ENCODE measurements at places on chromosomes 4 and X. TPM values are rescaled to one million over a fixed set of nuclear protein-coding genes. Genes with fewer than 3 reads are reported as not detected.
A peak's percentile ranks its signal among the peaks of the same experiment; 100 is the strongest.

DMP1 gene
- total RNA-seq = not detected

LINC00632 gene
- not detected for total RNA-seq

TRPC3 gene
- 0.35 TPM for total RNA-seq

CCNB3 gene
- total RNA-seq = 0.11 TPM

MAGEA6 gene
- not detected for total RNA-seq

IQSEC2 gene
- 0.96 TPM for total RNA-seq

NAA11 gene
- total RNA-seq = not detected

KLHL2 gene
- total RNA-seq = 25.7 TPM

GAB3 gene
- 6.7 TPM for total RNA-seq

PCDH19 gene
- total RNA-seq = not detected

PAGE5 gene
- 1.1 TPM for total RNA-seq

GATA1 gene
- total RNA-seq = not detected

DNA sequence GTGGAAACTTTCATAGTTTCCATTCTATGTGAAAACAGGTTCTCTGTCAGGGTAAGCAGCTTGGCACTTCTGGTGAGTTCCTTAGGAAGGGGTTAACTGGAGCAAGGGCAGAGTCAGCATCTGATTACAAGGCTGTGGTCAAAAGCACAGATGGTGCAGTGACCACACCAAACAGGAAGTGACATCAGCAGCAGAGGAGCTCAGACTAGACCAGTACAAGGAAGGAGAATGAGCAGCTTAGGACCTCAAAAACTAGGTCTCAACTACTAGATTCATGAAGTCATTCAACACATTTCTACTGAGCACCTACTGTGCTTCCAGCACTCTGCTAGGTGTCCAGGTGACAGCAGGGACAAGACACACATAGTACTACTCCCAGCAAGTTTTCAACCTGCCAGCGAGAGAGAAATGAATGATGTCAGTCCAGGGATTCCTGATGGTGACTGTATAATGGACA is 130.2 kb downstream of the AMELX start:
- DNase-seq = no peak

- no peak for DNase-seq
Measured at GRCh38 chrX:14027036-14027435, 2.7 kb downstream of the GEMIN8 start.

DNA sequence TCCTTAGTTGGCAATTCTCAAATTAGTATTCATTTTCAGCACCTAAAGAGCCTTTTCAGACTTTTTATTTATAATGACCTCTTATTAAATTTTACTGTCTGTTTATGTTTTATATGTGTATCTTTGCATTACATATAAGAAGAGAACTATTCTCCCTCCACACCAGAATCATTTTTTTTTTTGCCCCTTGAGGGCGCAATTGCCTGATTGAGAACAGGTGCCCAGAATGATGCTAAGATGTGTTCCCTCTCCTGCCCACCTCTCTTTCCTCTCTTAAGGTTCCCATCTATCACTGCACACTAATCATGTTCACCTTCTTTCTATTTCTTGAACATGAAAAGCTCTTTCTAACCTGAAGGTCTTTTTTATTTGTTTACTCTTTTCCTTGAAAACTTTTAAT is 44.2 kb upstream of the ADAM29 start:
- no peak for DNase-seq

GRCh38 chr4:53905276-53905940 is 159.0 kb downstream of the CHIC2 start:
- no peak for DNase-seq

- no peak for DNase-seq
Measured at GRCh38 chr4:56345458-56345857, 41.8 kb downstream of the AASDH start.

DNA sequence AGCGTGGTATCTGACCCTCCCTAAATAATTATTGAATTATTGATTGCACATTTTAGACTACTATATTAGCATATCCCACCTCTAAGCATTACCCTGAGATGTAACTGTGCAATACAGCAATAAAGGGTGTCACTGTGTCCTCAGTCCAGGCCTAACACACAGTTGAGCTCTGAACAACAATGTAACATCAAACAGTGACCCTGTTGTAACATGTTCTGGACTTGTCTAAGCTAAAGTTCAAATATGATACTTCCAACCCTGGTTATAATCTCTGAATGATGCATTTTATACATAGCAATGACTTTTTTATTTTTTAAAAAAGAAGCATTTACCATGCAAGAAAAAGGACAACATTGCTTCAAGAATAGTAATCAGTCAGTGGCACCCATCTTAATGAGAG is 61.6 kb upstream of the DMD start:
- DNase-seq = no peak

DNA sequence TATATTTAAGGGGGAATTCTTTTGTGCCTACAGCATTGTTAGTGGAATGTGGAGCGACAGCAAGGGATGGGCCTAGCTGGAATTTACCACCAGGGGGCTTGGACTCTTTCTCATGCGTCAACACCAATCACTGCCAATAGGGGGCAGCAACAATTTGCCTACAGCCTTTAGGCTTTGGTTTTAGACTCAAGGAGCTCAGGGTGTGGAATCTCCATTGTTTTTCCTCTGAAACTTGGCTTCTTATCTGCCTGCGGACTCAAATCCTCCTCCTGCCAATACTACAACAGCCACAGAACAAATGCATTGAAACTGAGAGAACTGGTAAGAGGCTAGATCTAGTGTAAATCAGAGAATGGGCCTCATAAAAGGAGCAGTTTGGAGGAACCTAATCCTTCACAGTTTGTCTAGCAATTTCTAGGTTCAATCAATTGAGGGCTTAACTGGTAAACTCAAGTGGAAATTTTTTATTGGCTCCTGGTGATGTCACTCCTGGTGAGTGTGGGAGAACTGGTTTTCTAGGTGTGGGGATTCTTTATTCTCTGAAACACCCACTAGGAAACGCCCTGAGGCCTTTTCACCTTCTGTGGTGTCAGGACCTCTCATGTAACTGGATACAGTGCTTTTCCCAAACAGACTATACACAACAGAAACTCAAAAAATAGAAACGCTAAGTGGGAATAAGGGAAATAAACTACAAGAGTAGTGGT is 27.9 kb upstream of the TMSB4X start:
- peak; percentile 73 for DNase-seq

GRCh38 chr4:77310931-77311330 is 153.9 kb downstream of the CCNG2 start:
- no peak for DNase-seq

DNA sequence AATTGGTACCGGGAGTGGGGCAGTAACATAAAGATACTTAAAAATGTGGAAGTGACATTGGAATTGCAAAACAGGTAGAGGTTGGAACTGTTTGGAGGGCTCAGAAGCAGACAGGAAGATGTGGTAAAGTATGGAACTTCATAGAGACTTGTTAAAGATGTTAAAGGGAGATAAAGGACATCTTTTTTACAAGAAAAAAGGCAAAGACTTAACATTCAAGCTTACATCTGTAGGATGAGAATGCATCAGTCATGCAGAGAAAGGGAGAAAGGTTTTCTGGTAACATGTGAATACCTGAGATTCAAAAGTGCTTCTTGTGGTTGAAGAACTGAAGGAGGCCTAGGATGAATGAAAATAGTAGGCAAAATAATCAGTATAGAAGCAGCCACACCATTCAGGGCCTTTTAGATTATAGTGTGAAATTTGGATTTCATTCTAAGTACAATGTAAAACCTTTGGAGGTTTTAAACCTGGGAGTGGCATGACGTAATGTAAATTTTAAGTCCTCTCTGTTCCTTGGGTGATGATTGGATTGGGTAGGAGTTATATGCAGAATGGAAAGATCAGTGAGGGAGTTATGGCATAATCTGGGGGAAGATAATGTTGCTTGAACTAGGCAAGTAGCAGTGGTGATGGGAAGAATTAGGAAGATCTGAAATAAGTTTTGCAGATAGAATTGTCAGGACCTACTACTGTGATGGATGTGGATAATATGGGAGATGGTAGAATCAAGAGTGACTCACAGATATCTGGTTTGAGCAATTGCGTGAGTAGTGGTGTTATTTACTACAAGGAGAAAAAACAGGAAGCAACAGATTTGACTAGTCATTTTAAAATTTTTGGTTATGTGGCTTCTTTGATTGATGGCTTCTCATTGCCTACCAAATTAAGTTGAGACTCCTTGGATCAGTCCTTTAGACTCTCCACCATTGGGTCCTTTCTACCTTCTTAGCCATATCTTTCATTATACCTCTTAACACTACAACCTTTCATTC is 138.7 kb downstream of the VSIG4 start:
- no peak for DNase-seq

- DNase-seq = no peak
Measured at GRCh38 chr4:99891351-99891750, 2.9 kb downstream of the LAMTOR3 start.

GRCh38 chr4:4560642-4561041 is 18.8 kb upstream of the STX18 start:
- DNase-seq = no peak

GRCh38 chr4:158999166-158999682 is 103.7 kb upstream of the RAPGEF2 start:
- DNase-seq = no peak

DNA sequence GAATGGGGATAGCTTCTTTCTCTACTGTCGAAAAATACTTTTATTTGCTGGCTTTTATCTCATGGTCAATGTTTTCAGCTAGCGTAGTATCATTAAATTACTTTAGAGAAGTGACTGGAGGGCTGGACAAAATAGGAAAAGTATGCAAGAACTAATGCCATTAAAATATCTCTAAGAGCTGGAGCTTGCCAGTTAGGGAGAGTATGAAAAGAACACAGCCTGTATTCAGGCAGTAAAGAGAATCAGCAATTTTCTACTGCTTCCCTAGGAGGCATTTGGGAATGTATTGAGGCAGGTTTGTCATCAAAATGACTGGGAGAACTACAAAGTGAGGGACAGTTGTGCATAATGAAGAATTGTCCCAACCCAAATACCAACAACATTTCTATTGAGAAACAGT is 43.0 kb upstream of the FTHL17 start:
- no peak for DNase-seq

DNA sequence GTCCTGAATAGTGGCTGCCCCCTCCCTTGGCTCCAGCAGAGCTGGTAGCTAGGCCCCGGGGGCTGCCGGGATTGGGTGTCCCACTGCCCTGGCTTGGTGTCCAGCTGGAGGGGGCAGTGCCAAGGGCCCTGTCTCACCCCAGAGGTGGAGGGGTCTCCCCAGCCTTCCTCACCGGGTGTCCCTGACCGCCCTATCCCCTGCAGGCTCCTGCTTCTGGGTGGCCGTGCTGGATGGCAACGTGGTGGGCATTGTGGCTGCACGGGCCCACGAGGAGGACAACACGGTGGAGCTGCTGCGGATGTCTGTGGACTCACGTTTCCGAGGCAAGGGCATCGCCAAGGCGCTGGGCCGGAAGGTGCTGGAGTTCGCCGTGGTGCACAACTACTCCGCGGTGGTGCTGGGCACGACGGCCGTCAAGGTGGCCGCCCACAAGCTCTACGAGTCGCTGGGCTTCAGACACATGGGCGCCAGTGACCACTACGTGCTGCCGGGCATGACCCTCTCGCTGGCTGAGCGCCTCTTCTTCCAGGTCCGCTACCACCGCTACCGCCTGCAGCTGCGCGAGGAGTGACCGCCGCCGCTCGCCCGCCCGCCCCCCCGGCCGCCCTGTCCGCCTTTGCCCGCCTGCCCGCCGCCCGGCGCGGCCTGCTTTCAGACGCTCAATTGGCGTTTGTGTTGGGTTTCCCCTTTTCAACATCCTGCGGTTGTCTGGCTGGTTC is 4.6 kb downstream of the NAT8L start:
- DNase-seq = no peak

GRCh38 chrX:42797651-42798269 is 19.8 kb upstream of the PPP1R2C start:
- no peak for DNase-seq

DNA sequence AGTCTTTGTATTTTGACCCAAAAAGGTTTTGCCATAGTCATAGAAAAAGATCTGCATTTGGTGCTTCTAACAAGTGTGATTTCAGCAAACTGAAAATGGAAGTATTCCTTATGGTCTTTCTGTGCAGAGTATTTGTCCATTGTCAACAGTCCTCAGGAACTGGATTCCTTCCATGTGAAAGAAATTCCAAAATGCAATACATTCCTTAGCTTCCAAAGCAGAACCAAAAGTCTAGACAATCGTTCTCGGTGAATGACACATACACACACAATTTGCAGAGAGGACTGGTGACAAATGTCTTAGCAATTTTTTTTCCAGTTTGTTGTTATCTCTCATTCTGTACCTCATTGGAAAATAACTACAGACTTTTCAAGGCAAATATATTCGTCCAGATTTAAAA is 562.2 kb upstream of the SLIT2 start:
- no peak for DNase-seq

DNA sequence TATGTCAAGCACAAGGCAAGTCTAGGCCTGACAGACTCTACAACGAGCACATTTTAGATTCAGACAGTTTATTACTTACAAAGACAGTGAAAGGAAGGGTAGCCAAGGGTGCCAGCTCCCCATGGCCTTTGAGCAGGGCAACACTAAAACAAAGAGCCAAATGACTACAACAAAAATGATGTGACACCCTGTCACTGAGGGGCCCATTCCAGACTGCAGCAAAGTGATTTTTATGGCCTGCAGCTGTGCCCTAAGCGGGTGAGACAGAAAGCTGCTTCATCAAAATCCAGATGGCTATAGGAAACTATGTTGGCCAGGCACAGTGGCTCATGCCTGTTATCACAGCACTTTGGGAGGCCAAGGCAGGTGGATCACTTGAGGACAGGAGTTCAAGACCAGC is 13.4 kb upstream of the RP2 start:
- no peak for DNase-seq

- DNase-seq = no peak
Measured at GRCh38 chrX:33188286-33188685, 23.1 kb downstream of the DMD start.

DNA sequence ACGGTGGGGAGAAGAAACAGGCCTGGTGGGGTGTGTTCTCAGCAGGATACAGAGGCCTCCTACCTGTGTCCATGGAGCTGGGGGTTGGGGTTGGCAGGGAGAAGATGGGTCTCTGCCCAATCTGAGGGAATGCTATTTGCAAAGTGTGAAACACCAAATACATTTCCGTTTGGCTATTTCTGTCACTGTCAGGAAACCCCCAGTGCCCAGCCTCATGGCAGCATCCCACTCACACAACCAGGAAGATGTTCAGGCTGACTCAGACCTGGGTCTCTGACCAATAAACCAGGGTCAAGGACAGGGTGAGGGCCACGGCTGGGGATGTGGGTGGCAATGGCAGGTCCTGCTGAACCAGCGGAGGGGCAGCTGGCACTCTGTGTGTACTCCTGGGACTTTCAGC is 41.3 kb downstream of the BCOR start:
- DNase-seq = no peak

DNA sequence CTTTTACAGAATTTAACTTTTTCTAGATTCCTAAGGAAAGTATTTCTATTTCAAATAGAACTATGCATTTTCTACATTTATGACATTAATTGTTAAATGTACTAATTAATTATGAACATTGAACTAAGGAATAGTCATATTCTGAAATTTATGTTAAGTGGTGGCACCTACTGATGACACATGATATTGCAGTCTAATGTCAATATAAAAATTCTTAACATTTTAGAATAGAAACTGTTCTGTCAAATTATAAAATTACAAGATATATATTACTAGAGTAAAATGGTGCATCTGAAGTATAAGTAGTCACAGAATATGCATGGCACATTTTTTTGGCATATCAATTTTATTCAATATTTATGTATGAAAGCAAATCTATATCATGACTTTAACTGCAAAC is 40.2 kb upstream of the NDNF start:
- DNase-seq = no peak

GRCh38 chrX:109728173-109728535 is 4.9 kb downstream of the ACSL4 start:
- DNase-seq = no peak

- DNase-seq = no peak
Measured at GRCh38 chr4:175421506-175421905, 390.6 kb downstream of the GPM6A start.

- no peak for DNase-seq
Measured at GRCh38 chr4:43680421-43680820, 768.2 kb downstream of the KCTD8 start.
